ENCODE measurements at places on chromosomes 5 and 9. TPM values are rescaled to one million over a fixed set of nuclear protein-coding genes. Genes with fewer than 3 reads are reported as not detected.

Gene LOX
- polyA plus RNA-seq, result 228 TPM

Gene TRPM6
- polyA plus RNA-seq, result 0.01 TPM

Gene RNF180
- 0.02 TPM for polyA plus RNA-seq

Gene PCDHA6
- 0.09 TPM for polyA plus RNA-seq

Gene NXNL2
- 0.92 TPM for polyA plus RNA-seq

Gene PALM2AKAP2
- polyA plus RNA-seq, result 5.0 TPM

Gene INSL4
- 0.05 TPM for polyA plus RNA-seq

Gene FBP1
- not detected for polyA plus RNA-seq

Gene AQP3
- 12.4 TPM for polyA plus RNA-seq

Gene PTGES
- polyA plus RNA-seq, result 21.4 TPM

Gene ADRA1B
- polyA plus RNA-seq, result 0.58 TPM

Gene CARTPT
- polyA plus RNA-seq, result not detected

Gene HMHB1
- not detected for polyA plus RNA-seq

Gene GAS1
- polyA plus RNA-seq, result 7.6 TPM

Gene PAXX
- polyA plus RNA-seq, result 6.7 TPM

Gene CCDC152
- 1.3 TPM for polyA plus RNA-seq

Gene SLC36A2
- not detected for polyA plus RNA-seq

Gene SH3RF2
- polyA plus RNA-seq, result 0.87 TPM

Gene PCDHA10
- 0.02 TPM for polyA plus RNA-seq

Gene RANBP6
- 13.3 TPM for polyA plus RNA-seq

Gene SLC34A3
- not detected for polyA plus RNA-seq

Gene TXNDC15
- 109 TPM for polyA plus RNA-seq

Gene FOXE1
- polyA plus RNA-seq, result 0.06 TPM

Gene ANKRD31
- polyA plus RNA-seq, result 0.02 TPM

Gene CAVIN4
- 0.71 TPM for polyA plus RNA-seq

Gene FRMD3
- 0.10 TPM for polyA plus RNA-seq

Gene WNT8A
- not detected for polyA plus RNA-seq

Gene MAMDC4
- polyA plus RNA-seq, result 0.63 TPM

Gene FOXI1
- not detected for polyA plus RNA-seq

Gene CCDC180
- 0.65 TPM for polyA plus RNA-seq

Gene F12
- polyA plus RNA-seq, result 0.48 TPM

Gene PCDHB16
- 0.66 TPM for polyA plus RNA-seq

Gene PCDHGA4
- polyA plus RNA-seq, result 6.3 TPM

Gene ITGA1
- polyA plus RNA-seq, result 136 TPM

Gene DMGDH
- polyA plus RNA-seq, result 1.7 TPM

Gene ALDH1A1
- polyA plus RNA-seq, result 7.0 TPM

Gene LCNL1
- polyA plus RNA-seq, result 1.5 TPM

Gene SHROOM1
- 6.0 TPM for polyA plus RNA-seq

Gene HTR1A
- not detected for polyA plus RNA-seq

Gene TRIM36
- polyA plus RNA-seq, result 0.06 TPM

Gene ZNF346
- 15.0 TPM for polyA plus RNA-seq

Gene FCN2
- not detected for polyA plus RNA-seq

Gene CD14
- polyA plus RNA-seq, result 0.29 TPM

Gene ANKRD18B
- 8.6 TPM for polyA plus RNA-seq

Gene NMUR2
- polyA plus RNA-seq, result not detected

Gene PCDHGB4
- 10.9 TPM for polyA plus RNA-seq

Gene STKLD1
- polyA plus RNA-seq, result 0.95 TPM

Gene AK8
- 0.14 TPM for polyA plus RNA-seq

Gene PCDHGB7
- polyA plus RNA-seq, result 16.2 TPM

Gene KCNN2
- 0.86 TPM for polyA plus RNA-seq

Gene GALNT12
- 4.2 TPM for polyA plus RNA-seq

Gene OMD
- polyA plus RNA-seq, result not detected

Gene TSLP
- polyA plus RNA-seq, result 12.9 TPM

Gene SPZ1
- not detected for polyA plus RNA-seq

Gene ZNF608
- polyA plus RNA-seq, result 12.1 TPM

Gene DROSHA
- polyA plus RNA-seq, result 52.6 TPM

Gene LECT2
- not detected for polyA plus RNA-seq

Gene SPINK4
- not detected for polyA plus RNA-seq
